Urinary bladder (tissue), 4 donors: ENCODE measurements at places on chromosomes 1 and 21.

DNA sequence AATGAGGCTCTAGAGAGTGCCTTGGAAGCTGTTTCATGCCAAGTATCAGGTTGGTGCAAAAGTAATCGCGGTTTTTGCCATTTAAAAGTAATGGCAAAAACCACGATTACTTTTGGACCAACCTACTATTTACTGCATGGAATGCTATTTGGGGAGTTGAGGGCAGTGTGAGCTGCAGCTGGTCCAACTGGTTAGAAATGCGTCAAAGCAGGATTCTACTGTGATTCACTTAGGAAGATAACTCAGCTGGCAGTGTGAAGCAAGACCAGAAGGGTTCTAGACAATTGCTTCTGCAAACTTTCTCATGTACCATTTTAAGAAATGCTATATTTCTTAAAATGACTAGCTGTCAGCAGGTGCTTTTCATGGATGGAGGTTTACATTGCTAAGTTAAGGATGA, 21.2 kb upstream of the PLA2G2C start:
- no peak for DNase-seq

GRCh38 chr1:24021403-24022266, 41.5 kb upstream of the SRSF10 start:
- no peak for DNase-seq

DNA sequence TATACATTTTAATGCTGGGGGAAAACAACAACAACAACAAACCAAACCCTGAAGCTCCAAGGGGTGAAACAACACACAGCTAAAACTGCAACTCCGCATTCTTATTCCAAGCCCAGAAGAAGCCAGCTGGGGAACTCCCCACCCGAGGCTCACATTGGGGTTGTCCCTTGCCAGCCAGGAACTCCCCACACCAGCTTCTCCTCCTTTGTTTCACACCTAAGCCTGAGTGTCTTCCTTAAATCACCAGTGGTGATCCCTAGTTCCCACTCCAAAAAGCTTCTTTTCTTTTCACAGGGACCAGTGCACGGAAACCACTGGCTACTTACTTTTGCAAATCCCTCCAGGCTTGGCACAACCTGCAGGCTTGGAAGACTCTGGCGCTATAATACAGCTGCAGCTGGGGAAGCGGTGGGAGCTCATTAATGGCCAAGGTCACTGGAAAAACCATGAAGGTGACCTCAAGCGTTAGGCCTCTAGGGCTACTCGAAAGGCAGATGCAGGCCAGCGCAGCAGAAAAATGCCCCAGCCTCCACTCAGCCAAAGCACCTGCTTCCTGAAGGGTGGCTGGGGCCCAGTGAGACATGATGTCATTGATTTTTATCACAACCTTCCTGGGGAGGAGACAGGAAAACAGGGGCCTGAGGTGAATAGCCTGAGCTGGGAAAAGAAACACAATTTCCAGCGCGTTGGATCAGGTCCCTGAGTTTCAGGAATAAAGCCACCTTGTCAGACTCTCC, 40.1 kb downstream of the TLR5 start:
- DNase-seq = no peak

DNA sequence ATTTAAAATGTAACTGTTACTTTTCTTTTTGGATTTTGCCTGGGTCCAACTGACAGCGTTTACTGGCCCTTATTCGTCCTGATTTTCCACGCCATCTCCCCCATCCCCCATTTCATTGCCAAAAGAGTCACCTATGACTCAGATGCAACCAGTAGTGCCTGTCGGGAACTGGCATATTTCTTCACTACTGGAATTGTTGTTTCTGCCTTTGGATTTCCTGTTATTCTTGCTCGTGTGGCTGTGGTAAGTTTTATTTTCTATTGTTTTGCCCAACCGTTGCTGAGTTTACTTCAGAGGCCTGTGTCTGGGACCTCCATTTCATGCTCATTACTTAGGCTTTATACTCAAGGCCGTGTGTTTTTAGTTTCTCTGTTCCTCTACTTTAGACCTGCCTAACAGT, 9.3 kb downstream of the LEPR start:
- no peak for DNase-seq

GRCh38 chr1:33473900-33474299, 1.5 kb downstream of the ZSCAN20 start:
- no peak for DNase-seq

DNA sequence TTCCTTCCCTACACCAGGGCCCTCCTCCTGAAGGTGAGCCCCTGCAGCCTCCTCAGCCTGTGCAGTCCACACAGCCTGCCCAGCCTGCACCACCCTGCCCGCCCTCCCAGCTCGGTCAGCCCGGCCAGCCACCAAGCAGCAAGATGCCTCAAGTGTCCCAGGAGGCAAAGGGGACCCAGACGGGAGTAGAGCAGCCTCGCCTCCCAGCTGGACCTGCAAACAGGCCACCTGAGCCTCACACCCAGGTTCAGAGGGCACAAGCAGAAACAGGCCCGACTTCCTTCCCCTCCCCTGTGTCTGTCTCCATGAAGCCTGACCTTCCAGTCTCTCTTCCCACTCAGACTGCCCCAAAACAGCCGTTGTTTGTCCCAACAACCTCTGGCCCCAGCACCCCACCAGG, 38.8 kb downstream of the ZBTB17 start:
- DNase-seq = no peak

DNA sequence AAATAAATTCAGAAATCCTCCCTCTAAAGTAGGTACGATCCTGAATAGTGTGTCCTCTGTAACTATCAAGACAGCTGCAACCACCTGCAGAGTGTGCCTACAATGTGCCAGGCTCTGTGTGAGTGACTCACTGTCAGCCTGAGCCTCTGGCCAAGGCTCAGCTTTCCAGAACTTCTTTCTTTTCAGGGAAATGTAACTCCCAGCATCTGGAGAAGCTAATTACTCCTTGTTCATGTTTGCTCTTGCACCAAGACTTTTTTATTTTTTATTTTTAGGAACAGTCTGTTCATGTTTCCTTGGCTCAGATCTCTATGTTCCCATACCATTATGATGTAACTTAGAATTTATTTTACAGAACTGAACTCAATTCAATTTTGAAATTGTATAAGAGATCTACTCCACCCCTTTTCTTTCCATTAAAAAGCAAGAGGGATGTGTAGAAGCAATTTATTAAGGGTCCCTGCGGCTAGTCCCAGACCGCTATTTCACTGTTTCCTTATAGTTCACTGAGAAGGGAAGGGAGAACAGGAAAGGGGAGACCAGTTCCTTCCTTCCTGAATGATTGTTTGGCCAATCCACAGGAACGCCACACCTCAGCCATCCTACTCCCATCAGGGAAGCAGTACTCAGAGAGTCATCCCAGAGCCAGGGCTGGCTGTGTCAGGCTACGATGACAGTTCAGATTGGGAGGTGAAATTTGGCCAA, 112.4 kb upstream of the ZNF648 start:
- DNase-seq = no peak

DNA sequence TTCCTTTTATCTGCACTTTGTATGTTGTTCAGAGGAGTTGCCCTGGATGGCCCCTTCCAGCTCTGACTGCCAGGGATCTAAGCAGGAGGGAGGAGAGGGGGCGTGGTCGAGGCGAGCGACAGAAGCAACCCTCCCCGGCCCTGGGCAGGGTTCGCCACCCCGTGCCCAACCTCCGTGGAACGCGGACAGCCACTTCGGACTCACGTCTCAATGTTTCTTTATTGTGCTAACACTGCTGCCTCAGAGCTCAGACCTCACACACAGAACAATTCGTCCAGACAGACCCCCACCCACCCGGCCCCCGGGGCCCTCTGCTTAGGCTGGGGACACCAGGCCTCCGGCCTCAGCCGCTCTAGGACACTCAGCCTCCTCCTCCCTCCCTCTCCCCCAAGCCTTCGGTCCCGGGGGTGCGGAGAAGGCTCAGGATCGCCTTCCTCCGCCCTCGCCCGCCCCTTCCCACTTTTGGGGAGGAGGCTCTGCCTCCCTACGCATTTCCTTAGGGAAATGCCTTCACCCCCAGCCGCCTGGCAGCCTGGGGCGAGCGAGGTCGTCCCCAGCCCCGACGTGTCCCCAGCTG, 8.3 kb downstream of the VSIG8 start:
- no peak for DNase-seq
